Naive thymus-derived CD8-positive, alpha-beta T cell (primary cell): ENCODE measurements at places on chromosomes 7 and 10.

DNA sequence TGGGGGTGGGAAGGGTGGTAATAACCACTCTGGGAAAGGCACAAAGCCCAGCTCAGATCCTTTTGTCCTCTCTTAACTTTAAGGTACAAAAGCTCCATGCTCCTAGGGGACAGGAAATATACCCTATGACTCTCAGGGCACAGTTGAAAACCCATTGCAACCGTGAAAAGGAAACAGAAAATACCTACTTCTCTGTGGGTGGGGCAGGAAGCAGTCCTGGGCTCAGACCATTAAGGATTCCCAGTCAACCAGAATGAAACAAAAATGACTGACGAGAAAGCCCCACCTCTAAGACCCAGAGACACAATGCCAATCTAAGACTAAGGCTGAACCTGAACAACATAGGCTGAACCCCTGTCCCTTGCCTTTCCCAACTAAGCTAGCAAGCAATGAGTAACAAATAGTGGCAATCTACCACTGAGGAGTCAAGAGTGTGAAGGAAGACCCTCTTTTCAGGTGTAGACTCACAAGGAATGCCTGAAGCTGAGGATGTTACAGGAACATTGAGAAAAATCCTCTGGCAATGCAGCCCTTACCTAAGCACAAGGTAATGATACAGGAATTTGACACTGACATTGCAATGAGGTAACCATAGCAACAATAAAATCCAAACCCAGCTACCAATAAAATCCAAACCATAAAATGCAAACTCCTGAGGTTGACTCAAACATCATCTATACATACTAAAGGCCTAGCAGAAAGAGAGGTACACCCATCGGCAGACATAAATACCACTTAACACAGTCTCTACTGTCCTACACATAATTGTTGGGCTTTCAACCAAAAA, 380.1 kb downstream of the HPSE2 start:
- DNase-seq, result no peak

DNA sequence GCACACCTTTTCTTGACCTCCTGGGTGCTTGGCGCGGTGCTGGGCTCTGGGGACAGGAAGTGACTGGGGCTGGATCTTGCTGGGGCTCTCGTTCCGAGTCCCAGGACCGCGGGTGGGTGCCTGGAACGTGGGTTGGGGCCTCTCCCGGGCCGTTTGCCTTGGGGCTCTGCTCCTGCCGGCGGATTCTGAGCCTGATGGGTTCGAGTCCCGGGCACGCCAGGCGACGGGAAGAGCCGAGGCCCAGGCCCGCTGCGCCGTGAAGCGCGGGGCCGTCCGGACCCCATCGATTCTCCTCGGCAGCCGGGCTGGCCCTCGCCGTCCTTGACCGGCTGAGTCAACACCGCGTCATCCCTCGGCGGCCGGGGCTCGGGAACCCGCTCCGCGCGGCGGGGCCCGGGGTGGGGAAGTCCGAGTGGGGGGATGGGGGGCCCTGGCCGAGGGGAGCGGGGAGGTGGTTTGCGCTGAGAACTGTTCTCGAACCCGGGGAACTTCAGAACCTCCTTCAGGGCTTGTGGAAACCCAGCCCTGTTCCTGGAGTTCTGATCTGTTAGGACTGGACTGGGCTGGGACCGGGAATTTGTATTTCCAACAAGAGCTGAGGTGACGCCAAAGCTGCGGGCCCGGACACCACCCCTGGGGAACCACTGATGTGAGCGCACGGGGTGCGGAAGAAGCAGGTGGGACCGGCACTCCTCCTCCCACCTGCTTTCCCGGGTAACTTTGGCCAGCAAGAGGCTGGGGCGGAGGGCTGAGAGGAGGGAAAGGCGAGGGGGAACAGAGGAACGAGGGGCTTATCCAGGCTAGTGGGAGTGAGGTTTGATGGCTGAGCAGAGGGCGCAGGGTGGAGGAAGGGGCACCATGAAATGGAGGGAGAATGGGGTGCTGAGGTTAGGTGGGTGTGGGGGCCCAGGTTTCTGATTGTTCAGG, 6.2 kb downstream of the HHEX start:
- DNase-seq, result no peak

- DNase-seq, result no peak
Observed at GRCh38 chr7:94971051-94971867, 63.9 kb downstream of the PPP1R9A start.

- DNase-seq, result no peak
Observed at GRCh38 chr10:44009891-44010632, 361.4 kb upstream of the ZNF32 start.

DNA sequence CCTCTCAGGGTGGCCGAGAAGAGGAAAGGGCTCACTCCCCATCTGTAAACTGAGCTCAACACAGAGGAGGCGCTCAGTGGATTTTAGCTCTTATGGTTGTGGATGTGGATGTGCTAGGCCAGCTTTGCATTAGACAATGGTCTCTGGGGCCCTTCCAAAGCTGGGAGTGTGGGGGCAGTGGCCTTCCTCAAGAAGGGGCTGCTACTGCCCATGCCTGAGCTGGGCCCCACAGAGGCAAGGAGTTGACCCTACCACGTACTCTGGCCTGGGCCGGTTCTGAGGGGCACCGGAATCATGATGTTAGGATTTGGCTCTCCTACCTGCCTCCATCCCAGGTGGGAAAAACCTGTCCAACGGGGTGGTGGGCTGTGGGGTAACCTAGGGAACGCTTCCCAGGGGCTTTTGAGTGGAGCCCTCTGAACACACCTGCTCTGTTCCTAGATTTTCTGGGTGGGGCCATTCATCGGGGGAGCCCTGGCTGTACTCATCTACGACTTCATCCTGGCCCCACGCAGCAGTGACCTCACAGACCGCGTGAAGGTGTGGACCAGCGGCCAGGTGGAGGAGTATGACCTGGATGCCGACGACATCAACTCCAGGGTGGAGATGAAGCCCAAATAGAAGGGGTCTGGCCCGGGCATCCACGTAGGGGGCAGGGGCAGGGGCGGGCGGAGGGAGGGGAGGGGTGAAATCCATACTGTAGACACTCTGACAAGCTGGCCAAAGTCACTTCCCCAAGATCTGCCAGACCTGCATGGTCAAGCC, 11.5 kb downstream of the AQP1 start:
- no peak for DNase-seq

GRCh38 chr7:157769526-157770215, 432.9 kb downstream of the DNAJB6 start:
- no peak for DNase-seq

DNA sequence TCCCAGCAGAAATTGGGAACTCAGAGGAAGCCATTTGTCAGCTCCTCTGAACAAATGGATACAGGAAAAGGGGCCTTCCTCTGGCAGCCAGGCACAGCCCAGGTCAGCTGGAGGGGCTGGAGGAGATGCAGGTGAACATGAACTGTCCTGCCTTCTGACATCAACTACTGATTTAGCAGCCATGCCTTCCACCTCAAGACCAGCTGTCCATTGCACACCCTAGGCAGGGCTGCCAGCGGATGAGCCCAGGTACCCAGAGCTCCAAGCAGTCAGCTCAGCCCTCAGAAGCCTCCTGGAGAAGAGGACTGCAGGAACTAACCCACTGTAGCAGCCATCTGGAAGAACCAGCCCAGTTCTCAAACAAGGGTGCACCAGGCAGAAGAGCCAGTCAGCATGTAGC, 44.1 kb upstream of the GDF10 start:
- no peak for DNase-seq

DNA sequence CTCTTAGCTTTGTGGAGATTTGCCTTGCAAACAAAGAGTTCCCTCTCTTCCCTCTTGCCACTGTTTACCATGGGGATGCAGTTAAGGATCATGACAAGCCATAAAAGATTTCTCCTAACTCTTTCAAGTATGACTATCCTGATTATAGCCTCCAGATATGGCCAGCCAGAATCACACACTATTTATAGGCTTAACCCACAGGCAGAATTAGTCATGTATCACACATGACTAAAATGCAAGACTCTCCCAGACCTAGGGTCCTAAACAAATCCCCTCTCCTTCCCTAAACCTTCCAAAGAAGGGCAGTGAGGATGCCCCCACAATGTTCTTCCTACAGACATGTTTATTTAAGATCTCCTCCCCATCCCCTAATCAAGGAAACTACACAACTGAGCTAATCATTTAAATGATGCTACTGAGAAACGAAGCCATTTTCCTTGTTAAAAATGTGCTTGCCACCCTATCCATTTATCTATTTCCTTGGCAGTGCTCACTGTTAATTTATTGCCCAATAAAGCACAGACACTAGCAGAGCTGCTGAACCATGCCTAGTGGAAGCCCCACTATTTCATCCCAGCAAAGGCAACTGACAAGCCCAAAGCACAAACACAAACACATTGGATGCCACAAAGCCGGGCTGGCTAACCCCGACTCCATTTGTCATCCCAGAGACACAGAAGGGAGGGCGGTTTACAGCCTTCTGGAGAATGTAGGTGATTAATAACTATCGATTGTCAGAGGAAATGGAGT, 363.4 kb downstream of the KCNMA1 start:
- DNase-seq, result no peak

- no peak for DNase-seq
Observed at GRCh38 chr10:115830265-115830970, 442.6 kb downstream of the GFRA1 start.

GRCh38 chr10:99583687-99584086, 36.6 kb downstream of the SLC25A28 start:
- DNase-seq, result no peak

GRCh38 chr10:33533612-33534011, 199.1 kb upstream of the NRP1 start:
- DNase-seq, result no peak

DNA sequence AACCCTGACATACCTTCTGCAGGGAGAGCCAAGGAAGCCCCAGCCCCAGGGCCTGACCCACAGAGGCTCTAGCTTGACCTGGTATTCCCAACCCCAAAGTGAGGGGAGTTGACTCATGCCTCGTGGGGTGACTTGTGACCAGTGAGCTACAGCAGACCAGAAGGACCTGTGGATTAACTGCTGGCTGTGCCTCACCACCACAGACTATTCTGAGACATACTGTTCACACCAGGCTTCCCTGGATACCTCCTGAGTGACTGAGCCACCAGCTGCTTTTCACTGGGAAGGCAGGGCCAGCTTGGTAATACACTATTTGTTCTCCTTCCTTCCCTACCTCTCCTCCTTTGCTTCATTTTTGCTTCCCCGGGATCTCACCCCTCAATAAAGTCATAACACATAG, 7.3 kb downstream of the PLXNA4 start:
- no peak for DNase-seq

GRCh38 chr10:42690449-42691360, 52.3 kb upstream of the ZNF33B start:
- DNase-seq, result no peak

DNA sequence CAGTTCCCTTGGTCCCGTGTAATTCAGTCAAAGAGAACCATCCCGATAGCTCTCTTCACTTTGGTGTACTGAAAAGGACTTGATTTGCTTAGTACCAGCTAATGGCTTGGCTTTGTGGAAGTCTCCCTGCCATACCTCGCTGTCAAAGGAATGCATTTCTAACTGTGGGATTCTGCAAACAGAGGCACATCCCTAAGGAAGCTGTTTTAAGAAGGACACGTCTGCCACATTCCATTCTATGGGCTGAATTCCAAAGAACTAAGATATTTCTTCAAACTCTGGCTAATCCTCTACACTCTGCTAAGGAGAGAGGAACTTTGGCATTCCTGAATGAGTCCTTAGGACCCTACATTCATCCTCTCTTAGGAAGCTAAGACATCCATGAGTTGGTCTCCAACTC, 327.9 kb downstream of the SFMBT2 start:
- DNase-seq, result no peak

DNA sequence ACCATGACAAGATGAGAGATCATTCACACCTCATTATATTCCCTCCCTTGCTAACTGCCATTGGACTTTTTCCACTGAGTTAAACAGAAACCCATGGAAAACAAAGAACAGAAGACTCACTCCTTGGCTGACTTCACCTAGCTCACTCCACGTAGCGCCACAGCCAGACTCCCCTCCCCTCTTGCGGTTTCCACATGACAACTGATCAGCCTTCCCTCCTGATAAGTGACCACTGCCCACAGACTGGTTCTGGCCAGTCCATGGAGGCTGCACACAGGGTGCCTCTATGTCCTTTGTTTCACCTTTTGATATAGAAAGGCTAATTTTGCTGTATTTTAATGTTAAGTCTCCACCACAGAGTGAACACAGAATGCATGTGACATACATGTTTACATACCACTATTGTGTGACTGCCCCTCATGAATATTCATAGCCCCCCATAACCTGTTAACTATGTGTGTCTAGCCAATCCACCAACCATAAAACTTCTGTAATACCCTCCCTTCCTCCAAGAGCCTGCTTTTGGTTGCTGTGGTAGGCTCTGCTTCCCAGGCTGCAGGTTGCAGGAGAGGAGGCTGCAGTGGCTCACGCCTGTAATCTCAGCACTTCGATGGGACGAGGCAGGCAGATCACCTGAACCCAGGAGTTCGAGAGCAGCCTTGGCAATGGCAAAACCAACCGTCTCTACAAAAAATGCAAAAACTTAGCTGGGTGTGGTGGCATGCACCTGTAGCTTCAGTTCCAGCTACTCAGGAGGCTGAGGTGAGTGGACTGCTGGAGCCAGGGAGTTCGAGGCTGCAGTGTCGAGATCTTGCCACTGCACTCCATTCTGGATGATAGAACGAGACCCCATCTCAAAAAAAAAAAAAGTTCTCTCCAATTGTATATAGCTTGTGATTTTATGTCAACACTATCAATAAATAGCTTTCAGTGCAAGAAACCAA, 10.0 kb upstream of the IFIT5 start:
- DNase-seq, result no peak

GRCh38 chr7:77544518-77544917, 7.4 kb downstream of the PTPN12 start:
- DNase-seq, result no peak

DNA sequence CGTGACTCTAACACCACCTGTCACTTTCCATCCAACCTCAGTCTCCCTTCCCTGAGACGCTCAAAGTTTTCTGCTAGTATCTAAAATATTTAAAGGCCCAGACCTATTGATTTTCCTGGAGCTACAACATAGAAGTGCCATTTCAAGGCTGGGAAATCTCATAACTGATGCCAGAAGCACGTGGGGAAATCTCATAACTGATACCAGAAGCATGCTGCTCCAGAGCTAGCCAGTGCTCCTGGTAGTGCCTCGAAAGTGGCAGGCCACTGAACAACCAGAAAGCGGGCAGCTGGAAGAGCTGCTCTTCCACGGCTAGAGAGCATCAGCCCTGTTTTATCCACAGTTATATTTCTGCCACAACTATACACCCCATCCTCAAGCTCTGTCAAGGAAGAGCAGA, 72.5 kb downstream of the CAV1 start:
- DNase-seq, result no peak
